ENCODE measurements at places on chromosomes 12 and 14.
A peak's percentile ranks its signal among the peaks of the same experiment; 100 is the strongest.

- no peak for DNase-seq
Measured at GRCh38 chr14:23381871-23382270, 5.0 kb downstream of the CMTM5 start.

DNA sequence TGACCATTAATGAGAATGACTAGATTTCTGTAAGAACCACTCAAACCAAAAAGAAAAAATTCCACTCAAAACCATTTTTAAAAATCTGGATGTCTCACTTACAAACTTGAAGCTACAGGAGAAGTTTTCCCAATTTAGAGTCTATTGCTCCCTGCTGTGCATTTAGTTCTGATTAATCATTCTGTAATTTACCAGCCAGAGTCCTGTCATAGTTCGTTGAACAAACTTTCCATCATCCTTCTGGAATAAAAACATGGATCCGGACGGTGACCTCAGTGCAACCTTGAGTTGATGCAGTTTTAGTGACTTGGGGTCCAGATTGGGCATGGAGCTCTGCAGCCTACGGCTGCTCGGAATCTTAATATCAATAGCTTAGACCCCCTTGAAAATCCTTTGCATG lies 73.4 kb downstream of the PRMT8 start:
- no peak for DNase-seq

- peak; percentile 14 for DNase-seq
Measured at GRCh38 chr12:22334410-22335100, at the start of gene ST8SIA1. ST8SIA1 (minus strand) TSS chr12:22334707; CDS start chr12:22334232, 475 bp downstream.

DNA sequence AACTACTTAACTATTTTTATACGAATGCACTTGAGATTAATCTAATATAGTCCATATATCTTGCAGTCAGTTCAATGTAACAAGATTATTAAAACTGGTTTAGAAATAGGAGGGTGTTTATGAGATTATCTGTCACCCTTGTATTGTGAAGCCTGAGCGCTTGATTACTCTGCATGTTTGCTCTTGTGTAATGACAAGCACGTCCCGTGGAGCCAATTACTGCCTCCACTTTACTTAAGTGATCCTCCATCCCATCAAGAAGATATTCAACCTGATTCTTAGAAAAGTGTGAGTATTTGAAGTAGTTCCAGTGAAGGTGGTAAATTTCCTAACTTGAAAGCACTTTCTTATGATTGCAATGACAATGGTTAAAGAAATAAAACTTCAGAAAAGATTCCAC lies 415.2 kb upstream of the GARIN6 start:
- no peak for DNase-seq

DNA sequence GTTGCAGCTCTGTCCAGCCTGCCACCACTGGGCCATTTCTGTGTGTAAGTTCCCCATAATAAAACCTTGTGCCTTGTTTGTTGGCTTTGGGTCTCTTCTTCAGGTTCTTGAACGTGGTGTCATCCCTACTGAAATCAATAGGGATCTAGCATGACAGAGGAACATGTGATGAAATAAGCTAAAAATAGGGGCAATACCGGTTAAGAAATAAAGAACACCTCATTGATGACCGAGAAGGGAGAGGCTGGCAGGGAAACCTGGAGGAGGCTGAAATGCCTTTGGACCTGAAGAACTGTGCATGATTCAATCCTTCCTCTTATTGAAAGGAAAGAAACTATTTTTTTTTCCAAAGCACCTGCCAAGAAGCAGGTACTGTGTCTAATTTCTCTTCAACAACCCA lies 172.3 kb downstream of the PPM1H start:
- DNase-seq = no peak

DNA sequence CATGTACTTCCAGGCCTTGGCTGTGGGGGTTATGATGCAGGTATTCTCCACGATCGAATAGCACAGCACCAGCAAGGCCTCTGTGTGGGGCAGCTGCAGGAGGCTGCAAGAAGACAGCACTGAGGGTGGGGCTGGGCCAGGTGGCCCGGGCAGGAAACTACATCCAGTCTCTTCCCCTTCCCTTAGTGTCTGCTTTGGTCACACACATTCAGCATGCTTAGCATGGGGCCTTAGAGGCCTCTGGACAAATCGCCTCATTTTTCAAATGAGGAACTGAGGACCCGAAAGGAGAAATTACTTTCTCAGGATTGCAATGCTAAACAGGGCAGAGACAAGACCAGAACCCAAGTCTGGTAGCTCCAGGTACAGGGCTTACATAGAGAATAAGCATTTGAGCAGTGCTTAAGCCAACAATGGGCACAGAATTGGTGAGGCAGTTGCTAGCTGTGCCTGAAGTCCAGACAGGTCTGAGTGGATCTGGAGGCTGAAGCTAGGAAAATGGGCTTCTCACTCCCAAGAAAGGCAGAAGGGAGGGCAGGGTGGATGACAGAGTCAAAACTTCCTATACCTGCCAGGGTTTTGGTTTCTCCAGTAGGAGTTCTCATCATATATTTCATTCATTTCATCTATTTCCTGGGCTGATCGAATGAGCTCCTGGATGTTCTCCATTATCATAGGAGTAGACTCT lies 3.5 kb downstream of the ACRBP start:
- DNase-seq = no peak

DNA sequence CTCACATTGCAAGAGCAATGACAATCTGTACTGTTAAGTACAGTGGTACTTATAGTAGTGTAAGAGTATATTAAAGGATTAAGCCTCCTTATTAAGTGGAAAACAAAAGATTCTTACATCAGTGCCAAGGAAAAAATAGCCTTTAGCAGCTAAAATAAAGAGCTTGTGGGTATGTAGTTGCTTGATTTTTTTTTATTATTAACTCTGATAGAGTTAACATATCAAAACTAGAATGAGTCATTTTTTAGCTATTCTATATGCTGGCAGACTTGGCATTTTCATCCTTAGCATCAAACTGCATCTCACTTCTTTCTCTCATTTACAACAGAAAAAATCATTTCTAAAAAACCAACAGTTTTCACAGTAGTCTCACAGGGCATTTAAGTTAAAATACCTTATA lies 86.5 kb downstream of the ATP2B1 start:
- peak; percentile 12 for DNase-seq

DNA sequence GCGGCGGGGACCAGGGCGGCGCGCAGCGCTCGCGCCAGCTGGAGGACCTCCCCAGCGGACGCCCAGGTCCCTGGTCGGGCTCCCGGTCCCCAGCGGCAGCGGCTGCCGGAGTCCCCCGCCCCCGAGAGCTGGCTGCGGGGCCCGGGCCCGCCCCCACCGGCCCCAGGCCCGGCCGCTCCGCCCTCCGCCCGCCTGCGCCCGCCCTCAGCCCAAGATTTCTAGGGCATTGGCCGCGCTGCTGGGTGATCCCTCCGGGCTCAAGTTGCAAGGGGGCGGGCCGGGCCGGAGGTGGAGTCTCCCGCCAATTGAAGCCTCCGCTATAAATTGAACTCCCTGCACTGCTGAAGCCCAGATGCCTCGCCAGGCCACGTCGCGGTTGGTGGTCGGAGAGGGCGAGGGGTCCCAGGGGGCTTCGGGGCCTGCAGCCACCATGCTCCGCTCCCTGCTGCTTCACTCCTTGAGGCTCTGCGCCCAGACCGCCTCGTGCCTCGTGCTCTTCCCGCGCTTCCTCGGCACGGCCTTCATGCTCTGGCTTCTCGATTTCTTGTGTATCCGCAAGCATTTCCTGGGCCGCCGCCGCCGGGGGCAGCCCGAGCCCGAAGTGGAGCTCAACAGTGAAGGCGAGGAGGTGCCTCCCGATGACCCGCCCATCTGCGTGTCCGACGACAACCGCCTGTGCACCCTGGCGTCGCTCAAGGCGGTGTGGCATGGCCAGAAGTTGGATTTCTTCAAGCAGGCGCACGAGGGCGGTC lies at the start of gene DIO3:
Gene DIO3 (plus strand): TSS at position 351 of the 752 bp plus-strand sequence.
- DNase-seq = peak; percentile 12

GRCh38 chr14:35986219-35986573 lies 160.1 kb downstream of the BRMS1L start:
- no peak for DNase-seq

- peak; percentile 82 for DNase-seq
Measured at GRCh38 chr12:52521568-52522266, 1.5 kb upstream of the KRT5 start.

GRCh38 chr14:89365061-89365801 lies 51.8 kb downstream of the FOXN3 start:
- DNase-seq = peak; percentile 45

- DNase-seq = peak; percentile 48
Measured at GRCh38 chr12:21774358-21775132, at the start of gene KCNJ8. KCNJ8 (minus strand) TSS chr12:21774706; CDS start chr12:21773616, 1,090 bp downstream.

GRCh38 chr12:120376416-120376815 lies 7.5 kb upstream of the MSI1 start:
- no peak for DNase-seq

All from fibroblast of skin of right biceps (primary cell).